ENCODE measurements at places on chromosomes 12 and 14. TPM values are rescaled to one million over a fixed set of nuclear protein-coding genes. Genes with fewer than 3 reads are reported as not detected.

The SYT10 gene
- total RNA-seq = not detected

- DNase-seq = no peak
These were observed 5.4 kb downstream of the UBR7 start for GRCh38 chr14:93212432-93212831.

The SMIM41 gene
- total RNA-seq = not detected

DNA sequence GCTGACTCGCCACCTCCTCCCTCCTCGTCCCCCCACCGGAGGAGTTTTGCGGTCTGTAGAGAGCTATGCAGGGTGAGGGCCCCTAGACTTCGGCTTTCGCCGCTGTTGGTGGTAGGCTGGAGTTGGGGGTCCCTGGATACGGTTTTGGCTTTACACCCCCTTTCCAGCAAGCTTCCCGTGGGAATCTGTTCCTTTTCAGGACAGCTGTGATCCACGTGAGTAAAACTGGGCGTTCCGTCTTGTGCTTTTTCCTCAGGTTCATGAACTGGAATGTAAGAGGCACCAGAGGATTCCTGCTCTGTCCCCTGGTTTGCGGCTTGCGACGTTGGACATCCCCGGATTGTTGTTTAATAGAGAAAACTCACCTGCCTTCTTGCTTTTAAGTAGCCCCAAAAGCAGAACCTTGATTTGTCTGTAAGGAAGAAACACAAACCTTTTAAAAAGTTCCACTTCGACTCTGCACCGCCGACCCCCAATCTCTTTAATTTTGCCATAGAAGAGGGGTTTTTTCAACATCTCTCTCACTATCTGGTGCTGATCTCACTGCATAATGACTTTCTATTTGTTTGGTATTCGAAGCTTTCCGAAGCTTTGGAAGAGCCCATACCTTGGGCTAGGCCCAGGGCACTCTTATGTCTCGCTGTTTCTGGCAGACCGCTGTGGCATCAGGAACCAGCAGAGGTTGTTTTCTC lies 490 bp downstream of the PRORP start:
- DNase-seq = no peak

The NRIP2 gene
- total RNA-seq = not detected

GRCh38 chr14:88929656-88930436 lies 105.4 kb downstream of the TTC8 start:
- no peak for DNase-seq

The IL23A gene
- total RNA-seq = 0.41 TPM

DNA sequence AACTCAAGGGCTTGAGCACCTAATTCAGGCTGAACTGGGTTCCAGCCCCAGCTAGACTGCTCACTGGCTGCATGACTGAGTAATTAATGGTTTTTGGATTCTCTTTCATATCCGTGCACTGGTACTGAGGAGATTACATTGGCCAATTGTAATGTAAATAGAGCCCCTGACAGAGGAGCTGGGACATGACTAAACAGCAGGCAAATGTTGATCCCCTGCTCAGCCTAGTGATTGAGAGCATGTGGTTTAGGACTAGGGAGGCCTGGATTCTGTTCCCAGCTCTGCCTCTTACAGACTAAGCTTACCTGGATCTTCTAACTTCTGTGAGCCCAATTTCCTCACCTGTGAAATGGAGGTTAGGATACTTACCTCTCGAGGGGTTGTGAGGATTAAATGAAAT lies 204.3 kb downstream of the ESR2 start:
- DNase-seq = no peak

The FOXM1 gene
- 71.2 TPM for total RNA-seq

The MAP1LC3B2 gene
- 1.9 TPM for total RNA-seq

The MDP1 gene
- 8.9 TPM for total RNA-seq

GRCh38 chr12:119576118-119576810 lies 17.3 kb upstream of the TMEM233 start:
- DNase-seq = no peak

- no peak for DNase-seq
These were observed 85.4 kb downstream of the LRRK2 start for GRCh38 chr12:40310211-40310610.

GRCh38 chr12:6950811-6951540 lies at the start of gene PTPN6:
Gene PTPN6 (plus strand): TSS chr12:6951356. CDS start chr12:6951513, 157 bp downstream.
- no peak for DNase-seq

DNA sequence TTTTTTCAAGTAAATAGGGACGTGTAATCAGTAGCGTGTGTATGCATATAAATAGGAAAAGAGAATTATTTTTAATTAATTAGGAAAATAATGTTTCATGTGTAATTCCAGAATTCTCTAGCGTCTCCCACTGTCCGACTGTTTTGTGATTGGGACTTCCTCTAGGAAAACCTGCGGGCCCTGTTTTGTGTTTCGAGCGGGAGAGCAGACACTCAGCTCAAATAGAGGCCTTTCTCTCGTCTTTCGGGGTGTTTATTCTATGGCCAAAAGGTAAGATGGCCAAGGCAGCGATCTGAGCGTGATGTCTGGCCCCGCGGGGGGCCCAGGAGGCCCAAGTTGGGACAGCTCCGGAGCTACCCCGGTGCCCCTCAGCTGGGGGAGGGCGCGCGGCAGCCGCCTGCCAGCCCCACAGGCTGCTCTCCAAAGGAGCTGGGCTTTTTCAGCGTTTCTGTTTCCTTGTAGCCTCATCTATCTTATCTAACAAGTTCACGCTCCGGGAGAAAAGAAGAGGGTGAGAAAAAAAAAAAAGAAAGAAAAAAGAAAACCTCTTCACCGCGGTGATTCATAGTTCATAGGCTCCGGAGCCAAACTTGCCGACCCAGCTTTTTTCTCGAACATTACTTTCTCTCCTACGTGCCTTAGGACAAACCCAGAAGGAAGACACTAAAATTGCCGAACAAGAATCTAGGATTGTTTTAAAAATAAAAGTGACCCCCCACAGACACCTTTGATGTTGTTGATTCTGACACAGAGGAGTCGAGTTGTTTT lies 7.5 kb upstream of the FOXG1 start:
- no peak for DNase-seq

The ACSS3 gene
- 0.10 TPM for total RNA-seq

The RAD51AP1 gene
- total RNA-seq = 18.1 TPM

DNA sequence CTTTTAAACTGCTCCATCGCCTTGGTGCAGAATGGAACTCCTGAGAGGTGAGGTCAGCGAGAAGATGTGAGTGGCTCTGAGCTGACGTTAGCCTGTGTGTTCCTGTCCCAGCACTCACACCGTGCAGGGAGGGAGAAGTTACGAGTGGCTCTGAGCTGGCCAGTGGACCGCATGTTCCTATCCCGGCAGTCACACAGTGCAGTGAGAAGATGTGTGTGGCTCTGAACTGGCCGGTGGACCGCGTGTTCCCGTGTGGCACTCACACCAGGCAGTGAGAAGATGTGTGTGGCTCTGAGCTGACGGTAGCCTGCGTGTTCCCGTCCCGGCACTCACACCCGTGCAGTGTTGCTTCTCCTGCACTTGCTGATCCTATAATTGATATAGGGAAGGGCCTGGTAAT lies 59.9 kb downstream of the VCPKMT start:
- DNase-seq = no peak

GRCh38 chr12:128554546-128555304 lies 269.0 kb downstream of the SLC15A4 start:
- DNase-seq = no peak

DNA sequence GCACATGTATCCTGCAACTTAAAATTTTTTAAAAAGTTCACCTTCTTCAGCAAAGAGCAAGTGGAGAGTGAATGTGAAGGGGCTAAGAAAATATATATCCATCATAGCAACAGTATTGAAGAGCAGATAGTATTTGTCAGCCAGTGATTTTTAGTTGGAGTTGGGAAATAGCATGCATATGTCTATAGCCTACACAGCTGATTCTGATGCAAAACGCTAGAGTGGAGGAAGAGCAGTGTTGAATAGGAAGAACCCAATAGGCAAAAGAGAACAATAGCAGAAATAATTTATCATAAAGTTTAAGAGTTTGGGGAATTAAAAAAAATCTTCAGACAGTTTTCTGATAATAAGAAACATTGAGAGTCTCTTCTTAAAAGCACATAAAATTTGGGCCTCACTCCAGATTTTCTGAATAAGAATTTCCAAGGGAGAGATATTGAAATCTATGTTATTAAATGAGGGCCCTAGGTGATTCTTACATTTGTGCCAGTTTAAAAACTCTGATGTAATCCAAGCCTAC lies 12.0 kb downstream of the PDE6H start:
- DNase-seq = no peak

The TPPP2 gene
- not detected for total RNA-seq

DNA sequence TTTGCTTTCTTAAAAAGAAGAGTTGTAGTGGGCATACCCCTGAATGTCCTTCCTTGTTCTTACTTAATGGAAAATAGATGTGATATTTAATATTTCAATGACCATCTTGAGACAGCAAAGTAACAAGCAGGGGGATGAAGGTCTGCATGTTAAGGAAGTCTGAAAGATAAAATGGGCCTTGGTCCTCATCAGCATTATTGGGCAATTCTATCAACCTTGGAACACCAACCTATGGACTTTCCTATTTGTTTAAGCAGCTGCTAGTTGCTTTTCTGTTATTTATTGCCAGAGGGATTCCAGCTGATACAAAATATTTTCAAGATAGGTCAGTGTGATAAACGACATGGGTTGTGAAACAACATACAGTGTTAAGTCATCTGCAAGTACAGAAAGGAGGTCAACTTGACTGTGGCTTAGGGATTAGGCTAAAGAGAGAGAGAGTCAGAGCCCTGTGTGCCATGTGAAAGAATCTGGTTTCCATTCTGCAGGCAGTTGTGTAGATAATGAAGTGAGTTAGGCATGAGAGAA lies 16.4 kb upstream of the A2M start:
- no peak for DNase-seq

GRCh38 chr12:57611108-57611826 lies at the start of gene ARHGEF25:
Gene ARHGEF25 (plus strand): TSS chr12:57611435. CDS start chr12:57611895, 460 bp downstream.
- no peak for DNase-seq

GRCh38 chr14:103313704-103314103 lies 20.3 kb upstream of the EIF5 start:
- DNase-seq = no peak

GRCh38 chr14:67449096-67449495 lies 37.1 kb upstream of the PLEK2 start:
- DNase-seq = no peak

DNA sequence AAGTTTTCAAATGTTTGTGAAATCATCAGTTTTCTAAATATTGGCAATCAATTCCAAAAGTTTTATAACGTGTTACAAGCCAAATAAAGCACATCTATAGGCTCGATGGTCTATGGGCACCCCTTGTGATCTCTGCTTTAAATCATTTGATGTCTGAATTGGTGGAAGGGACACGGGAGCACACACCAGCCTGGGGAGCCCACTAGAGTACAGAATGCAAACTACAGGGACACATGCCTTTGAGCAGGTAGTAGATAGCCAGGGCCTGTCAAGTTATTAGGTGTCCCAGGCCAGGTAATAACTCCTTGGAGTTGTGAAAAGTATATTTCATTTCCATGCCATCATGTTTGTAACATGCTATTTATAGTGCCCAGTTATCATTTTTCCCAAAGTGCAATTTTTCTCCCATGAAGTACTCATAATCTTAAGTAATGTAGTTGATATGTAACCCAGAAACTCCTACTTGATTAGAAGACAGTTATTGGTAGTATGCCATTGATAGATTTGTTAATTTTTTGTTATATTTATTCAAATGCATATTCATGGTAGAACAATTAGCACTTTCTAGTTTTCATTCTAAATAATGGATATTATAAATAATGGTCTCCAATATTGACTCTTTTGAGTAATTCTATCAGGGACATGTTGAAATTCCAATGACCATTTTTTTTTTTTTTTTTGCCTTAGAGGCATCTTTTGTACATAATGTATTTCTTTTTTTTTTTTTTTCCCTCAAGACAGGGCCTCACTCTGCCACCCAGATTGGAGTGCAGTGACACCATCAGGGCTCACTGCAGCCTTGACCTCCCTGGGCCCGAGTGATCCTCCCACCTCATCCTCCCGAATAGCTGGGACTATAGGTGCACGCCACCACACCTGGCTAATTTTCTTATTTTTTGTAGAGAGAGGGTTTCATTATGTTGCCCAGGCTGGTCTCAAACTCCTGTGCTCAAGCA lies 96.9 kb upstream of the FGD4 start:
- DNase-seq = peak; percentile 45

GRCh38 chr12:41419131-41419893 lies 231.2 kb downstream of the PDZRN4 start:
- DNase-seq = no peak

DNA sequence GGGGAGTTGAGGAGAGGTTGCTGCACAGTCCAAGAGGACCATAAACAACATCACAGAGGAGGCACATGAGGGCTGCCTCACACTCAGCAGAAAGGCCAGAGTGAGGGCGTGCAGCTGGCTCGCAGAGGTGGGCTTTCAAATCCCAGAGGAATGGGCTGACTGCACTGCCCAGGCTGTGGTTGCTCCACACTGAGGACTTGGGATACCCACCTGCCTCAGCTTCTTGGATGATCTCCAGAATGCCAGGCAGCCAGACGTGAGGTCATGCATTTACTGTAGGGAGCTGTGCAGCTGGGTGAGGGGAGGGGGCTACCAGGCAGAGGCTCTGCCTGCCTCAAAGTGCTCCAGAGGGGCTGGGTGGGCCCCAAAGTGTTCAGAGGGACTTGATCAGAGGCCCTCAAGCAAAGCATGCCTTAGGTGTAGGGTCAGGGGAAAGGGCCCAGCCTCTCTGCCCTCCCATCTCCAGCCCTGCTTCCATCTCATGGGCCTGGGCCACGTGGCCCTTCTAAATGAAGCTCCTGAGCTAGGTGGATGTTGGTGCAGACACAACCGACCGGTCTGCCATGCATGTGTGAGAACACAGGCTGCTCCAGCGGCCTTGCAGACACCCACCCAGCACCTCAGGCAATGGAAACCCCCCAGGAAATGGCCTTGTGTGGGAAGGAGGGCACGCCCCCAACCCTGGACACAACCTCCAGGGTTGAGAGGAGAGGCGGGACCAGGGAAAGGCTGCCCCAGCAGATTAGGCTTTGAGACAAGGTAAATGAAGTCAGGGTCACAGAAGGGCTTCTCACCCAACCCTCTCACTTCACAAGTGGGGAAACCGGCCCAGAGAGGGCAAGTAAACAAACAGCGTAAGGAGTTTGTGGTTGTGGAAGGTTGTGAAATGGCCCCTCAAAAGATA lies 90.8 kb downstream of the NTF3 start:
- DNase-seq = no peak

The HEATR5A gene
- 22.0 TPM for total RNA-seq

The TESPA1 gene
- total RNA-seq = 0.51 TPM

- DNase-seq = no peak
These were observed 826 bp upstream of the NRL start for GRCh38 chr14:24115422-24116127.

DNA sequence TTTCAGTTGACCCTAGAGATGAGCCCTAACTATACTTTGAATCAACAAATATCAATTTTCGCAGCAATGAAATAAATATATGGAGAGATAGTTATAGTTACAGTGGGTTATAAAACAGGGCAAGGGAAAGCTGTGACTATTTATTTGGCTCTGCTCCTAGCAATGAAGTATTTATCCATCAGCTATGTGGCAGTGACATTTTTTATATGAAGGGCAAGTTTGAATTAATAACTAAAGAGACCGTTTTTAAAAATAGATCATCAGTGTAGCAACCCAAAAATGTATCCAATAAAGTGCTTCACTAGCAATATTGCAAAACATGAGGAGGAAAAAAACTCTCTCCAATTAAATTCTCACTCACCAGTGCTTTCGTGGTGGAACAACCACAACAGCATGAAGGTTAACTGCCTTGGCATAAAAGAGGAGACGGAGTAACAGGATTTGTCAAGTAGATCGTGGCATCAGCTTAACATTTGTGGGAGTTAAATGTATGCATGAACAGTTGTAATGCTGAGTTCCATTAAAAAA lies 58.1 kb upstream of the NUDT4 start:
- no peak for DNase-seq

GRCh38 chr12:50055831-50056638 lies 1.4 kb upstream of the ASIC1 start:
- DNase-seq = no peak

The TPH2 gene
- total RNA-seq = not detected

The OAS3 gene
- 33.3 TPM for total RNA-seq

The LRRC23 gene
- 6.5 TPM for total RNA-seq

The PRB2 gene
- total RNA-seq = not detected

The GPD1 gene
- total RNA-seq = 0.28 TPM
